ENCODE measurements at places on chromosomes 6 and 20.

DNA sequence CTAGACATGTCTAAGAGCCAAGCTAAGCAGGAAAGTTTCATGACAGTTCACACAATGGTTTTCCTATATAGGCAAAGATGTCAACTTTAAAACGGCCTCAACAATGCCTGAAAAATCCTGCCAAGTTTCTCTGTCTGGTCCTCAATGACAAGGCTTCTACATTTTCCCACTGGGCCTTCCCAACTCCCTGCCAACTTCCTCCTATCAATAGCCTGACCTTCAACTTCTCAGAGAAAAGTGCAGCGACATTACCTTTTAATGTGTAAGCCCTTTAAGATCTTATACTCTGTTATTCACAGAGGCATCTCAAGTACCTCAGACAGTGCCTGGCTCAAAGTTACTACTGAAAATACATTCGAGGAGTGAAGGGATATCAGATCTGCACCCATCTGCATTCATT is 56.2 kb upstream of the BTBD3 start:
- DNase-seq = no peak

- DNase-seq = no peak
Measured at GRCh38 chr6:7050004-7050403, 57.8 kb upstream of the RREB1 start.

DNA sequence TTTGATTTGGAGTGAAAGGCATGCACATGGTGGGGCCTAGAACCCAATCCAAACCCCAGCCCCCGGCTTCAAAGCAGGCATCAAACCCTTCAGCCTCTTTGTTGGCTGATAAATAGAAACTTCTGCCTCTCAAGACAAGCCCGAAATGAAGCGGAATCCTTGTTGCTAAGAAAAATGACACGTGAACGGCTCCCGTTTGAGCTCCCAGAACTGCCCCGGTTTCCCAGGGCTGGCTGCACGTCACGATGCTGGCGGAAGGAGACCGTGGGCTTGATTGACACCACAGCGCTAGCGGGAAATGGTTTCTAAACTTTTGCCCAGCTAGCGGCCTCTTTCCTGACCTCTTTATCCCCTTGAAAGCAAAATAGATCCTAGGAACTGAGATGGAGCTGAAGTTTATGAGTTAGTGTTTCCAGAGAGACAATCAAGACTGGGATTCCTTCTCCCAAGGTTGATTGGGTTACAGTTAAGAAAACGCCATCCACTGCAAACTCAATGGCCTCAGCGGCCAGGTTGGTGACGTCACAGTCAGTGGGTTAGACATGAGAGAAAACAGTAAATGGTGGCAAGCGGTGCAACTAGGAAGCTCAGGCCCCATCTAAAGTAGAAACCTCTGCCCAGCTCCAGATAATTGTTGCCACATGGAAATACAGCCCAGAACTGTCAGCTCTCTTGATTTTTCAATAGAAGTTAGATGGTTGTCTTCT is 117.0 kb downstream of the ANKRD60 start:
- DNase-seq = no peak

DNA sequence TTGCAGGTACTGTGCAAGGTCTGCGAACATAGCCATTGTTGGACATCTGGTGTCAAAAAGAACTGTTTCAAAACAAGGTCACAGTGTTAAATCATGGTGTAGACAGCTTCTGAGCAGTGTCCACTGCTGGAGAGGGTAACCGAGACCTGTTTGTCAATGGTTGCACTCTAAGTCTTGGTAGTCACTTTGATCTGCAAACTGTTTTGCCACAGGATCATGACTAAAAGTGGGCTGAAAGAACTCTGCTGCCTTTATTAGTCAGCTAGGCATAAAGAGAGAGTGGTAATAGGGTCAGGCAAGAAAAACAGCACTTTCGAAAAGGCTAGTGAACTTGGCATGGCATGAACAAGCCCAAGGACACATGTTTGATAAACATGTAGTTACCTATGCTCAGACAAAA is 552.3 kb upstream of the CITED2 start:
- no peak for DNase-seq

DNA sequence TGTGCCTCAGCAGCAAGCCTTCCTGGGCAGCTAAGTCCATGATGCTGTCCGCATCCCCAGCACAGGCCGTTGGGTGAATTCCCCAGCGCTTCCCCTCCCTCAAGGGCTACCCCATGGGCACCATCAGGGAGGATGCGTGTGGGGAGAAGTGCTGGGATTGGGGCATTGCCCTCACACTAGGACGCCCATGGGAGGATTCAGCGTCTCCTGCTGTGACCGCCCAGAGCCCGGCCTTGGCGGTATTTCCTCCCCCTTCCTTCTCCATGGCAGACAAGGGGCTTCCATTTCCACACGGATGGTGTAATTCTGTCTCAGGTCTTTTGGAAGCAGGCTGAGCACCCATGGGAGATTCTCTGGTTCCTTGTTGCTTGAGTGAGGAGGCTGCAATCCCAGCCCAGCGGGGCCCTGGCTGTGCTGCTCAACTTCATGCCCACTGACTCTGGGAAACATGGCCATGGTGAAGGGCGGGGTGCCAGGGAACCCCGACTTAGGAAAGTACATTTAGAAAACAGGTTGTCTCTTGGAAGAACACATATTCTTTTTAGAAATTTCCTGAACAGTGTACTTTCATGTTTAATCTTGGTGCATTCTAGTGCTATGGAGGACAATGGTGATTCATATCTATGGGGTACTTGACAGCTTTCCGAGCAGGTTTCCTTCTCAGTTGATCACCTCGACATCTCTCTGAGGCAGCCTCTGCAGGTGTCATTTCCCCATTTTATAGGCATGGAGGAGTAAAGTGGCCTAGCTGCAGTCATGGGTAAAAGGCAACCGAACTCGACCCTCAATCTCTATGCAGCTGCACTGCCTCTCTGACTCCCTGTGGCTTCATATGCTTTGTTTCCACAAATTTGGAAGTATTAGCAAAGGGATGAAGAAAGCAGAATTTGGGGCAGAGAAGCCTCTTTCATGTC is 178.2 kb upstream of the CST7 start:
- no peak for DNase-seq

GRCh38 chr6:111971181-111971841 is 82.6 kb upstream of the CCN6 start:
- DNase-seq = no peak

DNA sequence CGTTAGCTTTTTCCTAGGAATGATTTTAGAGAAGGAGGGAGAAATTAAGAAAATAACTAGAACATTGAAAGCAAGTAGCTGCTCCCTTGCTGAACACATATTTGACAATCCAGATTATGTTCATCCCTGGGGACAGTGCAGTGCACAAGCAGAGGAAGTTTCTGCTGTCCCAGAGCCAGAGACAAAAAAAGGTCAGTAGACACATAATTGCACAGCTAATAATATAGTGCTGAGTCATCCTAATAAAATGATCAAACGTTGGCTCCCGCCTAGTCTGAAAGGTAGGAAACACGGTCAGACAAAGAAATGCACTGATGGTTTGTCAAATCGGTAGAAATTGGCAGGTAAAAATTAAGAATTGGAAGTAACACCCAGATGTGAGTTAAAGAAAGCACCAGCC is 21.7 kb upstream of the SSTR4 start:
- no peak for DNase-seq

GRCh38 chr6:34792605-34793500 is 970 bp downstream of the BLTP3A start:
- DNase-seq = no peak

- no peak for DNase-seq
Measured at GRCh38 chr20:40397467-40397866, 291.6 kb downstream of the MAFB start.

- DNase-seq = no peak
Measured at GRCh38 chr6:32941214-32941768, 463 bp upstream of the HLA-DMB start.

DNA sequence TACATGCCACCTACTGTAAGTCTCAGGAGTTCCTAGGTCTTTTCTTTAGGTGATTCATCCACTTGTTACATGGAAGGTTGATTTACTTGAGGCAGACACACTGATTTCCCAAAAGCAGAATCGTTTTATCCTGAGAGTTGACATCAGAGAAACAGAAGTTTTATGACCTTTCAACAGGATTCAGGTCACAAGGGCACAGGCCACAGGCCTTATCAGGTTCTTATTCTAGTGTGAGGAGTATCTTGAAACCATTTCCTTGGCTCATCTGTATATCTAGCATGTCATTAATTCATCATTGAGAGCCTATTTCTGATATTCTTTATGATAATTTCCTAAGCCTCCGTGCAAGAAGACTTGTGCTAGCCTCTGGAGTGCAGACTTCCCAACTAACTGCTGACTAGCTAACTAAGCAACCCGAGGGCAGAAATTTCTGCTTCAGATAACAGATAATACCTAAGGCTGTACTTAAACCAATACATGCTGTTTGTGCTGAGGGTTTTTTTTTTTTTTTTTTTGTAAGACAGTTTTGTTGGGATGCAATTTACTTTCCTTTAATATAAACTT is 44.9 kb upstream of the RFPL4B start:
- no peak for DNase-seq

DNA sequence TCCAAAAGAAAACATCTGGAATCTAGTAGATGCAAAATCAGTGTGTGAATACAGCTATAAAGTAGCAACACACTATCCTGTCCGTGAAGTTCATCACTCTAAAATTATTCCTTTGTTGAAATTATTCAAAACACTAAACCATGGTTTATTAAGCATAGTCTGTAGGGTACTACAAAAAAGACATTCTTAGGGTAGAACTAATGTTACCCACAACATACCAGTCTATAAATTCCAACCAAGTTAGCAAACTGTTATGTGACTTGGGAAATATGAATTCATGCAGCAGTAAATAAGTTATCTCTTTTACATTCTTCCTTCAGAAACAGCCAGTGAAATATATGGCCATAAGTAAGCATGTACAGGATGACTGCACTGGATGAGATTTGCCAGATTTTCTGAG is 580.3 kb upstream of the ADGRB3 start:
- no peak for DNase-seq

DNA sequence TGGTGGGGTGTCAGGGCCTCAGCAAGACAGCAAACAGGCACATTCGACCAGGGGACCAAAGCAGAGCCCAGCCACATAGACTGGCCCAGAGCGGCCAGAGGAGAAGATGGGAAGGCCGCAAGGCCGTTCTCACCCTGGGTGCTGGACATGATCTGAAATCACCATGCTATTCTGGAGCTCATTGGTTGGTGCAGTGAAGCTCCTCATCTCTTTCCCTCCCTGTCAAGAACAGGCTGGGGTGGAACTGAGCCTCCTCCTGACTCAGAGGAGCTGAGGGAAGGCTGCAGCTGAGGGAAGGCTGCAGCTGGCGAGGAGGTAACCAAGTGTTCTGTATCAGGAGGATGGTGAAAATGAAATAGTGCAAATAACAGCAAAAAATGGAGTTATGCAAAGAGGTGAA is 80.0 kb downstream of the AKAP7 start:
- DNase-seq = no peak

- no peak for DNase-seq
Measured at GRCh38 chr6:39314273-39314795, at the start of gene KCNK17. TSS of gene KCNK17 (minus strand) at chr6:39314419. CDS start at chr6:39314320, 99 bp downstream.

DNA sequence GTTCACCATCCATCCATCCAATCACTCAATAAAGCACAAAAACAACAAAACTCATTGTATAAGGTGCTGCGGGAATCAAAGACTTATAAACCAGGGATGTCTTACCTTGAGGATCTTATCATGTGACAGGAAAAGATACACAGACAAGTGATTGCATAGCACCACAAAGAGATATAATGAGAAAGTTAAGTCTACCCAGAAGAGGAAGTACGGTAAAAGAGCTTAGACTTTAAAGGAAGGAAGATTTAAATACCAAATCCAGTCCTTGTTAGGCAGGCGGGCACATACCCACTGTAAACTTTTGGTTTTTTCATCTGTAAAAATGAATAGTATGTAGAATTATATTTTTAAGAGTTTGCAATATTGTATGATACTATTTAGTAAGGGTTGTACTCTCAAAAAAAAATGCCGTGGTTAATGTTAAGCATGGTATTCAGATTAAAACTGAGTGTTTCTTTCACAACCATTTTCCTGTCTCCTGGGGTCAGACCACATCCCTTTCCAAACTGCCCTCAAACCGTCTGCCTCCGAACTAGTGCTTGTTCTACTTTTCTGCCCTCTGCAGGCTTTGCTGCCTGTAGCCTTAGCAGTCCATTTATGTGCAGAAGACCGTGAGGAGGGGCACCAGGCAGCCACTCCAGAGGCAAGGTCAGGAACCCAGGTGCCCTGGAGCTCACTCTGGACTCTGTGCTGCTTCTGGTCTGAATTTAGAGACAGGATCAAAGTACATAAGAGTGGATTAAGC is 179.5 kb upstream of the SYNDIG1 start:
- no peak for DNase-seq

DNA sequence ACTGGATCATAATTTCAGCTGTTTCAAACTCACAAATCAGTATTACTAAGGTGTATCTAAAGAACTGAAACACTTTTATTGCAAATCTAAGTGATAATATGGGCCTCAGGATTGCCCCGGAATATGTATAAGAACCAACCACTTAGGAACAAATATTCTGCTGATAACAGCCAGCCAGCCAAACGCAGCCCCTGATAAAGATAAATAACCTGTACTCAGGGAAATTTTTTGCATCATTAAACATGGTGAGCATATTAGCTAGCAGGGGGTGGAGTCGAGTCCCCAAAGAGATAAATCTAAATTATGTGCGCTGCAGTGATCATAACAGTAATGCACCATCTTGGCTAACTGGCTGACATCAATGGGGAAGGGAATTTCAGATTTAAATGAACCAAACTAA is 410.2 kb upstream of the MAP3K7 start:
- no peak for DNase-seq

DNA sequence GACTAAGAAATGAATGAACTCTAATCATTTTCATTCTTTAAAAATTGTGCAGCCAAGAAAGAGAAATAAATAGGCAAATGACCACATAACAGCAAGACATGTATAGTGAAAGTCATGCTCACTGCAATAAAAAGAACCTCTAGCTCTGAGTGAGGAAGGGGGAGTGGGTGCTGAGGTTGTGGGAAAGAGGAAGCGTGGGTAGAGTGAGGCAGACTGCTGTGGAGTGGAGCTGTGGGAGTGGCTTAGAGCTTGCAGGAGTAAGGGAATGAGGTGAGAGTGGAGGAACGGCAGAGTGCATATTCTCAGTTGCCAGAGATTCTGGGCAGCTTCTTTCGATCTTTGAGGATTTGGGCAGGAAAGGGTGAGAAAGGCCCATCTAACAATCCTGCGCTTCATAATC is 10.4 kb downstream of the DEFB129 start:
- DNase-seq = no peak

- DNase-seq = no peak
Measured at GRCh38 chr20:16115911-16116552, 457.2 kb downstream of the KIF16B start.

GRCh38 chr20:35079472-35080347 is 12.9 kb downstream of the TRPC4AP start:
- DNase-seq = no peak

DNA sequence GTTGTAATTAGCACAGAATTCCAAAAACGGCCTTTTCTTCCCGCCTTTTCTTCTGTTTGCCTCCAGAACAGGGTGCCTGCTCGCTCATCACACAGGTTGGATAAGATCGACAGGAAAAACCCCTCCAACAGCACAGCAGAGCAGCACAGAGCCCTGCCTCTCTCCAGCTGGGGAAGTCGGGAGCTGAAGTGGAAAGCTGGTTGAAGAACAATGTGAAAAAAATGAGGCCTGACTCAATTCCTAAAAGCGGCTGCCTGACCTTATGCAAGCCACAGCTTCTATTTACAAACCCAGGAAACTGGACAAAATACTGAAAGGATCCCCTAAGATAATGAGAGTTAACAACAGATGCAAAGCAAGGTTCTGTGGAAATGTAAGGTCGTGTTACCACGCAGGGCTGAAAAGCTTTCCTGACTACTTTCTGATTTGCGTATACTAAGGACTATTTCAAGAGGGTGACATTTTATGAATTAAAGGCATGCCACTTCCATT is 116.9 kb downstream of the TTLL2 start:
- DNase-seq = no peak

- DNase-seq = no peak
Measured at GRCh38 chr20:46050885-46051284, 21.9 kb downstream of the SLC12A5 start.
